T-cell (primary cell): ENCODE measurements at places on chromosomes 3 and 15.

DNA sequence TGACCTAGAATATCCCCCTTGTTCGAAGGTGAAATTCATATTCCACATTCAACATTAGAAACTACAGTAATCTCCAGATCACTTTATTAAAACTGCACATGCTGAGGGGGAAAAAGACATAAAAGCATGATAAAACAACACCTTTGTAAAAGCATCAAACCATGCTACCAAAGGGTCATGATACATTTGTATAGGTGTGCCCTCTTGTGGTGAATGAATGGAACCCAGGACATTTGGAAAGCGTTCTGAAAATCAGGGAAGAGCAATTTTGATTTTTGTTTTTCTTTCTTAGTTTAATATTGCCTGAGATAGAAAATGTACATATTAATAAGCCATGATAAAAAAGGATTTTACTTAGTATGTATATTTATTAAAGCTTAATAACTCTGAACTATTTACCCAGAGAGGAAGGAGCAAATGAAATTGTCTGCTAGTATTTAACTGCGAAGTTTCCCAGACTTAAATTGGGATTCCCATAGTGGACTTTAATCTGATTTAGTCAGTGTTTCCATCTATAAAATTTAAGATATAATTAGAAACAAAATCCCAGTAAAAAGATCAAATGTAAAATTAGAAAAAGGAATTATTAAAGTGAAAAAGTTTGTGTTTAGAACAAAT, 105.8 kb upstream of the ARL6 start:
- DNase-seq, result no peak

DNA sequence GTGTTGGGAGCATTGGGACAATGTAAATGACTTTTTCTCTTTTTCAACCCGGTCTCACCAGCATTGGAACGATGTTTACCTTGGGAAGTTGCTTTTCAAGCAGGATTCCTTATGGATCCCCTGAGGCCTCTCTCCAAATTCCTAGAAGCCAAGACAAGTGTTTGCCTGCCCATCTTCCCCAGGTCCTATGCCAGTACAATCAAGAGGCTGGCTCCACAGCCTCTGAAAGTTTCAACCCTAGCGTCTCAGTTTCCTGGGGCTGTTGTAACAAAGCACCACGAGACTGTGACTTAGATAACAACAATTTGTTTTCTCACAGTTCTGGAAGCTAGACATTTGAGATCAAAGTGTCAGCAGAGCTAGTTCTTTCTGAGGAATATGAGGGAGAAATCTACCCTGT, 347.2 kb upstream of the UMPS start:
- no peak for DNase-seq

DNA sequence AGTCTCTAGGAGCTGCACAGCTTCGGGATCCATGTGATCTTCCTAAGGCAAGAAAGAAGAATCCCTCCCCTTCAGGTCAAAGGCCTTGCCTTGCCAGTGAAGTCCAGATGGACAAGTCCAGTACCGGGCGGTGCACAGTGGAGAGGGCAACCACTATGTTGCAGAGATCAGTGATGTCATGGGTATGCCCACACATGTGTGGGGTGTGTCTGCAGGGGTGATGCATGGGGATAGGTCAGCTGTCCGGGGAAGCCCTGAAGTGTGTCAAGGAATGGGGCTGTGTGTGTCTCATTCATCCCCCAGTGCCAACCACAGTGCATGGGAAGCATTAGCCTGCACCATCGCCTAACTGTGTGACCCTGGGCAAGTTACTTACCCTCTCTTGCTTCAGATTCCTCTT, 66.5 kb downstream of the TLE3 start:
- DNase-seq, result no peak

DNA sequence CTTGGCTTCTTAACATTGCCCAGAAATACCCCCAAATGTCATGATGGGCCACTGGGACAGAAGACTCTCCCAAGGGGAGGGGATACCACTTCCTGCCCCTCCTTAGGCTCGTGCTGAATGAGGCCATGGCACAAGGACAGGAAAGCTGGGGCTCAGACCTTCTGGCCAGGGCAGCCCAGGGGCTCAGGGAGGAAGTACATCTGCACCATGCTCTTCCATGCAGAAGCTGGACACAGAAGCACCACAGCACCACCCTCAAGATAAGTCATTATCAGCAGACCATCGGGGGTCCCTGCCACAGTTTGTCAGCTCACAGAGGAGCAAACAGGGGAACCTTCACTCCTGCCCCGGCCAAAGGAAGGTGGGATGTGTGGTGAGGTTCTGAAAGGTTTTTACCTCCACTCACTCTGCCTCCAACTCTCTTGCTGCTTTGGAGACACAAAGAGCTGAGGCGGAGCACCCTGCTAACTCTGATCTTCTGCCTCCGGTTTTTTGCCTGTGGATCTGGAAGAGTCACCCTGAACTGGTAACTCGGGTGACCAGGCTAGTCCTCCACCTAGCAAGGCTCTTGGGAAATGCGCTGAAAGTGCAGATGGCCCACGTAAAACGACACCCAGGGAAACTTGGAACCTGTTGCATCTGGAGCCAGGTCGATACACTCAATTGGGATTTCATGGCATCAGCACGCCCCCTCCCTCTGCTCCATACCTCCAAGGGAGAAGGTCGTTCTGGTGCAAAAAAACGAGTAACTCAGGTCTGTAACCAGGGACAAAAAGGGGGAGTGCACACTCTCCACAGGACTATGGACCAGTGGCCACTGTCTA, 8.3 kb downstream of the BMF start:
- no peak for DNase-seq

DNA sequence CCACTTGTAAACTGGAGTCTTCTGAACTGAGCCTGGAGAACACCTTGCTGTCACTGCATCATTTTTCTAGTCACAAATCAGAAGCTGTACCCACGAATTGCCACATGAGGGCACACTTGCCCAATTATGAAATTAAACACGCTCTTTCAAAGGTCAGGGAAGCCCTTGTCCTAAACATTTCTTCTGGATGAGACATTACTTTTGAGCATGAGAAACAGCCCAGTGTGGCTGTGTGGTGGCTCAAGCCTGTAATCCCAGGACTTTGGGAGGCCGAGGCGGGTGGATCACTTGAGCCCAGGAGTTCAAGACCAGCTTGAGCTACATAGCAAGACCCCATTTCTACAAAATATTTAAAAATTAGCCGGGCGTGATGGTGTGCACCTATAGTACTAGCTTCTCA, 27.5 kb upstream of the CFAP161 start:
- DNase-seq, result no peak
